Stimulated activated CD8-positive, alpha-beta memory T cell treated with anti-CD3 and anti-CD28 coated beads, Interleukin-15, amount 100 ng/mL, for 1 hour (primary cell): ENCODE measurements at places on chromosomes 6 and 20.

GRCh38 chr20:49814057-49814694, 1.5 kb downstream of the SLC9A8 start:
- DNase-seq, result no peak

DNA sequence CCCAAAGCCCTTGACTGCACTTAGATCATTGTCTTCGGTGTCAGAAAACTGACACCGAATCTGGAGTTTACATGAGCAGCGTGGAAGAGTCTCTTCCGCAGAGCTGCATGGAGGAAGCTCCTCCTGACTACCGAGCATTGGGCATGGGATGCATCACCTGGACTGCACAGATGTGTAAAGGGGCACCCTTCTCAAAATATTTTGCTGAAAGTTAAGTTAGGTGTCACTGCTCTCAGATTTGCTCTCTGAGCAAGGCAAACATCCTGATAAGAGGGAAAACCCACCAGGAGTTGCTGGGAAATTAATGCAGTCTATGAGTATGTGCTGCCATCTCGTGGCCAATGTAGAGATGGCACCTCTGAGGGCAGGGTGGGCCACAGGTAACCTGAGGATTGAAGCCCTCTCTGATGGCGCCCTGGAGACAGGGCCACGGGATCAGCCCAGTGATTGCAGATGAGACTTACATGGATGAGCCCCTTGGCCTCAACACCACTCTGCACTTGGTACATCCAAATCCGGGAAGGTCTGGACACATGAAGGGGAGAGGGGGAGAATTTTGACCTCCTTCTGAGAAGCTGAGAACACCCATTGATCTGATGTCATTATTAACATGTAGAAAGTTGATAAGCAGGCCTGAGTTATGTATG, 129.9 kb downstream of the LPA start:
- DNase-seq, result peak; percentile 45

DNA sequence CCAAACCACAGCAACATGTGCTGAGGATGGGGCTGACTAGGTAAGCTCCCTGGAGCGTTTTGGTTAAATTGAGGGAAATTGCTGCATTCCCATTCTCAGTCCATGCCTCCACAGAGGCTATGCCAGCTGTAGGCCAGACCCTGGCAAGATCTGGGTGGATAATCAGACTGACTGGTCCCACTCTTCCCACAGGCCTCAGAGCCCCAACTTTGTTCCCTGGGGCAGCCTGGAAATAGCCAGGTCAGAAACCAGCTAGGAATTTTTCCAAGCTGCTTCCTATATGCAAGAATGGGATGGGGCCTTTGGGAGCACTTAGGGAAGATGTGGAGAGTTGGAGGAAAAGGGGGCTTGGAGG, 1.5 kb upstream of the VEGFA start:
- no peak for DNase-seq

- no peak for DNase-seq
Measured at GRCh38 chr20:35595901-35596300, 19.7 kb upstream of the SPAG4 start.

DNA sequence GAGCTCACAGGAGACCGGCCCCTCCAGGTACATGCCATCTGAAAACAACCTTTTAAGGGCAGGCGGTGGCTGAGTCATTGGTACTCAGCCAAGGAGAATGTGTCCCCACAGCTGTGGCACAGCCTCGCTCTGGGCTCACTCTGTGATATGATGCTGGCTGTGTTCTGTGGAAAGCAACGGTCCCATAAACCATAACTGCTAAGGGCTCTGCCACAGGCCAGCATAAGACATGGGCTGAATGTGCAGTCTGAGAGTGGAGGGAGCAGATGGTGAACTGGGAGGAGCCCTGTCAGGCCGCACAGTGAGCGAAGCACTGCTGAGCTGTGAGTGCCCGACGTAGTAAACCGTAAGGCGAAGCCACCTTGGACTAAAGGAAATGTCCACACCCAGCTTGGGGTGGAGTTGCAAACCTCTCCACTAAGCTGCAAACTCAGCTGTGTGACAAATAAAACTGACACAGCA, 375.8 kb downstream of the THBS2 start:
- no peak for DNase-seq
